Coronary artery (tissue), 2 donors: ENCODE measurements at places on chromosomes 2 and 18.

GRCh38 chr18:8883409-8883668 is 178.0 kb downstream of the MTCL1 start:
- DNase-seq, result no peak

GRCh38 chr2:165469417-165469816 is at the start of gene CSRNP3:
Gene CSRNP3 (plus strand): TSS chr2:165469698. CDS start chr2:165595066, 125,368 bp downstream.
- DNase-seq, result peak; percentile 72

DNA sequence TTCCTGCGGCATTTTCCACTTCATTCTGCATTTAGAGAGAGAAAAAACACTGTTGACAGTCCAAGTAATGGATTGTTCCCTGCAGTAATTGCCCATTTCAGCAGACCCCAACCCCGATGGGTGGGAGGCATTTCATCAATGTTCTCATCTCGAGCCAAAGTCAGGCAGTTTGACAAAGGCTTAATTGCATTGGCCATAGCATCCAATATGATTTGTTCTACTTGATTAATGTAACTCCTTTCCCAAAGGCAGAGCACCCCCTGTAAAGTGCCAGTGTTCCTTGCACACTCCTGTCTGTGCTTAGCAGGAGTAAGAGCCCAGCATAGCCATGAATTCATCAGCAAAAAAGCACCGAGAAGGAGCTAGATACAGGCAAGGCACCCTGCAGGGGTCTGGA is 174.4 kb downstream of the SEPTIN10 start:
- peak; percentile 53 for DNase-seq

GRCh38 chr2:38016219-38016618 is 59.7 kb downstream of the CYP1B1 start:
- DNase-seq, result no peak

DNA sequence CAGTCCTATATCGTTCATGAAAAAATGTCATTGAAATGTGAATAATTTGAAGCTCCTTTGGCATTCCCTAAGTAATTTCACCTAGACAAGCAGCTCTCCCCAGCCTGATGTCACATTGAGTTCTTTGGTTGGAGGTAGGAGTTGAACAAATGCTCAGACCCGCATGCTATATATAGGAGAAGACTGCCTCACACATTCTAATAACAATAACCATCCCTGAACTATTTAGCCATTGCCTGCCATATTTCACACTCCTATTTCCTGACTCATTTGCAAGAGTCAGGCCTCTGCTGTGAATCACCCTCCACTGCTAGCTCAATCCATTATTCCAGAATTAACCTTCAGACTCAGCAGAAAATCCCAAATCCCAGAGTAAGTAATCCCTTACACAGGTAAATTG is 256.6 kb upstream of the ACVR2A start:
- no peak for DNase-seq

DNA sequence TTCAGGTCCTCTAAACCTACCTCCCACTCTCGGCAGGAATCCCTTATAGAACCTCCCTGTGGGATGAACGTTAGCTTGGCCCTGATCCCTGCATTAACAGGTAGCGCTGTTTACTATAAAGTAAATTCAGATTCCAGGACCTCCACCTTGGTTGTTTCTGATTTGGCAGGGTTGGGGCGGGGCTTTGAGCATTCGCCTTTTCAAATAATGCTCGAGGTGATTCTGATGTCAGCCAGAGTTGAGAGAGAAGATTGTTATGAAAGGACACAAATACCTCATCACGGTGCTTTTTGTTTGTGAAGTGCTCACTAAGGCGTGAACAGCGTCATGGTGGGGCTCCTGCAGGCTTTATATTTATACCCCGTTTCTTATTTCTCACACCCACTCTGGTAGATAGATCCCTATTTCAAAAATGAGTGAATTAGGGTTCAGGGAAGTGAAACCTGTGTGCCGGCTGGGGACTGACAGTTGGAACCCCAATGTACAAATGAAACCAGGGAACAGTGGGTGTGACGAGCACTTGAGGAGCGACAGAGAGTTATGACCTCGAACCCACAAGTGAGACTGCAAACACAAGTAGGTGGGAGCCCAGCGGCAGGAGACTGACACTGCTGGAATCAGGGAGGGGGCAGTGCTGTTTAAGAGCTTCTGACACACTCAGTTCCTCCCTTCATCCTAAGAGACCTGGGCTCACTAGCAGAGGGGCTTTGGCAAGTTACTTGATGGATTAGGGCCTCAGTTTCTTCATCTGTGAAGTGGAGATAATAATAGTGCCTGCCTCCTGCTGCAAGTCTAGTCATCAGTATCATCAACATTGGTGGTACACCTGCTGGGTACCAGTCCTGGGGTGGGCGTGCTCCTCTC is 14.2 kb upstream of the CXCR4 start:
- DNase-seq, result no peak

DNA sequence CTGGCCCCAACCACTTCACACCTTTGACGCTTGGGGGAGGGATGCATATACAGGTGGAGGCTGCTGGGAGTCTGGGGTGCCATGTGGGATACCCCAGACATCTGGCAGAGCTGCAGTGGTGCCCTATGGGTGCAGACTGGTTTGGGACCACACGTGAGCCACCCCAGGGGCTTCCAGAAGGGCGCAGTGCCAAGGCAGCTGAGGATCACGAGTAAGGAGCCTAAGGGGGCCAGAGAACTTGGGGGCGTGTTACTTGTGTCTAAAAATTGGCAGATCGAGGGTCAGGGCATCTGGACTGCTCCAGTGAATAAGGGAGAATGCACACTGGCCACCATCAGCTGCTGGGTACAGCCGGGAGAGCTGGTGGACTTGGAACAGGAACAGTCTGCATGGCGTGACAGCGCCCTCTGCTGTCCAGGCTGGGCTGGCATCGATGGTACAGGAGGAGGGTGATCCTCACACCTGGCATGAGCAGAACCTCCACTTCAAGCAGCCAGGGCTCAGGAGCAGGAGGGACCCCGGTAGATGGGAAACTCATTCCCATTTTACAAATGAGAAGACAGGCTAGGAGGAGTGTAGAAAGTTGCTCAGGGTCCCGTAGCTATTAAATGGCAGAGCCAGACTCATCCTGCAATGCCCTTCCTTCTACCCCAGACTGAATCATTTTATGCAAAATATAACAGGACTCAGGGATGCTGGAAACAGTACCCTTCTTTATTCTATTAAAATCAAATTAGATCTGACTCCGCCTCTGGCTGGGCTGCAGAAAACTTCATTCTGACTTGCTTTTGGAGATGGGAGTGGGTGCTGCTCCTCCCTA is 60.4 kb downstream of the ATOH8 start:
- peak; percentile 91 for DNase-seq

DNA sequence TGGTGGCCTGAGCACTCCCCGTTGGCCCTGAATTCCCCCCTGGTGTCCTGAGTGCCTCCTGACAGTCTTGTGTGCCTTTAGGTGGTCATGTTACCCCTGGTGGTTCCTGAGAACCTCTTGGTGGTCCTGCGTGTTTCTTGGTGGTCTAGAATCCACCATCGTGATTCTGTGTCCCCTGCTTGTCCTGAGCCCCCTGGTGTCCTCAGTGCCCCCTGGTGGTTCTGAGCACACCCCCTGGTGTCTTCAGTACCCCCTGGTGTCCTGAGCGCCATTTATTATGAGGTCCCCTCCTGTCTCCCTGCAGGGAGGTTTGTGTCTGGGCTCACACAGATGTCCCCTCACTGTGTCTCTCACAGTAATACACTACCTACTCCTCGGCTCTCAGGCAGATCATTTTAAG is 61.3 kb upstream of the MAL start:
- no peak for DNase-seq

DNA sequence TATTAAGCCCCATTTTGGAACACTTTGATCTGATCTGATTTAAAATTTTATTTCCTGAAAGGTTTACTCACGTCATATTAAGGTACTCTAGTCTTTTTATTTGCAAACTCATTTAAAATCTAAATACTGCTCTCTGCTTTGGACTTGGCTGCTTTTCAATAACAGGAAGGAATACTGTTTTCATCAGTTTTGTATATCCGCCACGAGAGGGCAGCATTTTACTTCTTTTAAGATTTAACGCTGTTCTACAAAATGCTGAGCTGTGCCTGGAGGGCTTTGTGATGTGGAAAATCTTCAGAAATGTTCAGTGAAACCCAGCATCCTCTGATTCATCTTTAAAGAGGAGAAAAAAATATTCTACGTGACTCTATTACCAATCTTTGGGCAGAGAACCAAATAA is 37.5 kb upstream of the SLC38A11 start:
- DNase-seq, result no peak

- DNase-seq, result no peak
These were observed 159.7 kb downstream of the MYCN start for GRCh38 chr2:16100006-16100405.

- peak; percentile 50 for DNase-seq
These were observed 12.0 kb downstream of the GLI2 start for GRCh38 chr2:120747706-120748105.

GRCh38 chr18:7596147-7596546 is 29.0 kb downstream of the PTPRM start:
- no peak for DNase-seq

- DNase-seq, result no peak
These were observed 97.1 kb upstream of the CELF4 start for GRCh38 chr18:37662546-37663339.

GRCh38 chr2:157899125-157899839 is 23.2 kb upstream of the ACVR1 start:
- no peak for DNase-seq

DNA sequence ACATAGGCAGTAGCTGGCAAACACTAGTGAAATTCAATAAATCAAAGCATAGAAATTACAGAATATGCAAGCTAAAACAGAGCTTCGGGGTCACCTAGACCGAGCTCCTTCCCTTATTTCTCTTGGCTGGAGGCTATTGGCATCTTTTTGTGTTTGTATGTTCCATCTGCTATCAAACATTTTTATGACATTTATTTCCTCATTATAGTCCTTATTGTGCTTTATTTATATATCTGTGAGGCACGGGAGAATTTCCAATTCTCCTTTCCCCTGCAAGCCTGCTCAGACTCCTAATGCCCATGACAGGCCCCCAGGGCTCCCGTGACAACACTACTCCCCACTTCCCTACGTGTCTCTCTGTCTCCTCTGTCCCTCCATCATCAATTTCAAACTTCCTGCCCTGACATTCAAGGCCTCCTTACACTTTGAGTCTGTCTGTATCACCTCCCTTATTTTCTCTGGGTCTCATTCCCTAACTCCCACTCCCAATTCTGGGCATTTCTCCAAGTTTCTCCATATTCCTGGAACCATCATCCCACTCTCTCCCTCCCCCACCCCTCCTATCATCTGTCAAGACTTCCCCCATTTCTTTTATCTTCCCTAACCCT is 316.9 kb downstream of the OSR1 start:
- no peak for DNase-seq

GRCh38 chr2:182597570-182598295 is 118.3 kb upstream of the DNAJC10 start:
- no peak for DNase-seq

DNA sequence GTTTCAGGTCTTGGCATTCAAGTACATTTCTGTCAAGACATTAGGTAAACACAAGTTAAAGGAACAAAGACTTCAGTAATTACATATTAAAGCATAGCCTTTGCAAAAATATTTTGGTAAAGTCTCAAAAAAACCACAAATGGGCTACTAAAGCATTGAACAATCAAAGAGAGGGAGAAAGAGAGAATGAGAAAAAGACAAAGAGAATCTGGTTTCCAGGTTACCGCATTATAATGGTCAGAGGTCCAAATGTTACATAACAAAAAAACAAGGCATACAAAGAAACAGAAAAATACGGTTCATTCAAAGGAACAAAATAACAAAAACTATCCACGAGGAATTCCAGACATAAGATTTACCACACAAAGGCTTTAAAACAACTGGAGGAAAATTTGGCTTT is 327.9 kb downstream of the AKAIN1 start:
- DNase-seq, result no peak

- DNase-seq, result no peak
These were observed 726.4 kb upstream of the CDH2 start for GRCh38 chr18:28903306-28903705.

DNA sequence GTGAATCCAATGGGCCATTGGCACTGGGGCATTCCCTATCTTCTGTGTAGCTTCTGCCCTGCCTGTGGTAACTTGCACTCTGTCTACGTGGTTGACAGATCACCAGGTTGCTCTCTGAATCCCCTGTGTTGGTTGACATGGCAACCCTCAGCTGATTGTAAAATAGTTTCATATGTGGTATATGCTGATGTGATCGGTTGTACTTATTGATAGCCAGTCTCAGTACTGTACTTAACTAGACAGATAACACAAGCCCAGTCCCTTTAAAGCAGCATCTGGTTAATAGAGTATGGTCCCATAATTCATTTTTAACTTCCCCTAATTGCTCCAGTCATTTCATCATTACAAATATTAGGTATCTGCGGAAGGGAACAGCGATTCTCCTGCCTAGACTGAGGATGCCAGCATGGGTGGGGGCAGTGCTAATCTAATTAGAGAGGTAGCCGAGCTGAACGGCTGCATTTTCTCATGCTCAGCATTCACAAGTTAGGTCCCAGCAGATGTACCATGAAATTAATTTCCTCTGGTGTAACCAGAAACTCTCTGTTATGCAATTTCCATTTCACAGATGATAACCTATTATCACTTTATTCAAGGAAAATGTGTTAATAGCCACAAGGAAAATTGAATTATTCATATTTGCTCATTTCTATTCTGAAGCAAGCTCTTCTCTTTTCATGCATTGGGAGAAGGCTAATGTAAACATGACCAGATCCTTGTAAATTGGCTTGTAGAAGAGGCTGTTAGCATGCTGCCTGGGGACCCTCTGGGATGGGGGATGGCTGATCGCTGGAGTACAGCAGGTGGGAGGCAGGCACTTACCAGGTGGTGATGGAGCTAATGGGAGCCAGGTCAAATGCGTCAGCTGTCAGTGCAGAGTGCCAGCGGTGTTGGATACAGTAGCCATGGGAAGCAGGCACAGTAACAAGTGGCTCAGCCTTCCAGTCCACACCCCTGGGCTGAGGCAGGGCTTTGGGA is 608.3 kb downstream of the GALR1 start:
- no peak for DNase-seq
